ENCODE measurements at places on chromosomes 11 and 22. TPM values are rescaled to one million over a fixed set of nuclear protein-coding genes. Genes with fewer than 3 reads are reported as not detected.

The LSP1 gene
- total RNA-seq, result 26.1 TPM

The CWF19L2 gene
- 19.1 TPM for total RNA-seq

The GATD1 gene
- total RNA-seq, result 66.2 TPM

The CARNS1 gene
- total RNA-seq, result 1.7 TPM

GRCh38 chr11:99638073-99638553, 617.4 kb downstream of the CNTN5 start:
- DNase-seq, result no peak

GRCh38 chr11:30991802-30992512, 377.6 kb downstream of the DCDC1 start:
- no peak for DNase-seq
